ENCODE measurements at places on chromosomes 2 and 18.

- no peak for DNase-seq
These were observed 120.8 kb downstream of the RHBDD1 start for GRCh38 chr2:226956659-226957058.

DNA sequence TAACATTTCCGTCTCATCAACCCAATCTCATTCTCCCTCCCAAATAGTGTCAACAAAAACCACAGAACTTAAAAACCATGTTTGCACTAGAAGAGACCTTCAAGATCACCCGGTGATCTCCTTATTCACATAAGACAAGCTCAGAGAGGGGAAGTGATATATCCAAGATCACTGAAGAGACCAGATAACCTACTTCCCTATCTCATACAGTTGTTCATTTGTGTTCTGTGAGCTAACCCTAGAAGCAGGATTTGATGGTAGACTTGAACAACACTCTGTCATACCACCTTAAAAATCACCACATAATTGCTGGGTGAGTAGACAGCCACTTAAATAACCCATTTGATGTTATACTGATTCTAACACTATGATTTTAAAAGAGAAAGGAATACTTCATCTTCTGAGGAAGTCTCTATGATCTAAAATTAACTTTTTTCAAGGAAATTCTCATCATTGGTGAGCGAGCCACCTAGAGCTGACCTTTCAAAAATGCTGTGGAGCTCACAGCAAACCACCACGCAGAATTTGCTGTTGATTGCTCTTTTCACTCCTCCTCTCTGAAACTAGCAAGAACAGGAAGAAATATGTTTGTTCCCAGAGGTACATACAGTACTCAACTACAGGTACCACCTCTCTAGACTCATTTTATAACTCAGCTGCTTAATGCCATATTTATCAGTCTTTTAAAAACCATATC is 15.1 kb downstream of the AAK1 start:
- DNase-seq, result peak; percentile 66

- DNase-seq, result no peak
These were observed 74.2 kb upstream of the KLF7 start for GRCh38 chr2:207239754-207240494.

DNA sequence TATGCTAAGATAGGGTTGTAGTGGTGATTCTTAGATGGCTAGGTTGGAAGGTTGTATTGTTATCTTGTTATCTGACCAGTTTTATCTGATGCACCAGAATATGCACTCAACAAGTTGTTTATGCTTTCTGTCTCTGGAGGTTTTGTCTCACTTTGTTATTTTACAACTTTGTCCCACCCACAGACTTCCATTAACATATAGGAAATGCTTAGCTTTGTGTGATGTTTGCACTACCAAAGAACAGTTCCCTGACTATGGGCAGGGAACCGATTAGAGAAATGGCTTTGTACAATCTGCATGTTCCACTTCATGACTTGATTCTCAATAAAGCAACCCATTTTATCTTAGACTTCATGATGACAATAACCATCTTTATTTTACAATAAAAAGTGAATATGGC is 160.6 kb upstream of the CDH20 start:
- DNase-seq, result no peak

- DNase-seq, result no peak
These were observed 68.8 kb downstream of the GALNT13 start for GRCh38 chr2:153940511-153940910.

DNA sequence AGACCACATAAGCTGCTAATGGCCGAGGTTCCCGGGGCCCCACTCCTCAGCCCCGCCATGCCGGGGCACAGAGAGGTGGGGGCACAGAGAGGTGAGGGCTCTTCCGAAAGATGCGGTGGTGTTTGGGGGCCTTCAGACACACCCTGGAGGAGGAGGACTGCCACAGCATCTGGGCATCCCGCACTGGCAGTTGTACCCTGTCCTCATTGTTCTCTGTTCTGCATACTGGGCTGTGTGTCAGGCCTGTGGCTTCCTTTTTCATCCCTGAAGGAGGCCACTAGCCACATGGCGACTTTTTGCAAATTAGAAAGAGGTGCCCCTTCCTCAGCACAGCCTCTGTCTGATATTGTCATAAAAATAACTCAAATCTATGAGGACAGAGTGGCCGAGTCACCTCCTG is 150.1 kb downstream of the CTIF start:
- DNase-seq, result no peak

DNA sequence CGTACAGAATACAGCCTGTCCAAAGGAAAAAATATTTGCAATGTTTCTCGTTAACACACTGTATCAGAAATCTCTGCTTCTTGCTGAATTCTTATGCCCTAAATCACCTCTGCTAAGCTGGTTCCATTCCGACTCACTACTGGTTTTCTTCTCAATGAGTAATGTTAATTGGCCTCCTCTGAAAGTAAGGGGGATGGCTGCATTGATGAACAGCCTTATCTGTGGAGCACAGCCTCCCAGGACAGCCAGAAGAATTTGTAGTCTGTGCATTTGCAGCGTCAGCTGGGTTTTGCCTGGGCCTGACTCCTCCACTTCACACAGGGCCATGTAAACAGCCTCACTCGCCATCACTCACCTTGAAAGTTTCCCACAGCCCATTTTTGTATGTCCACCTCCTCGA is 127.7 kb downstream of the RNF152 start:
- no peak for DNase-seq

GRCh38 chr18:56112013-56112749 is 524.2 kb upstream of the TCF4 start:
- no peak for DNase-seq

DNA sequence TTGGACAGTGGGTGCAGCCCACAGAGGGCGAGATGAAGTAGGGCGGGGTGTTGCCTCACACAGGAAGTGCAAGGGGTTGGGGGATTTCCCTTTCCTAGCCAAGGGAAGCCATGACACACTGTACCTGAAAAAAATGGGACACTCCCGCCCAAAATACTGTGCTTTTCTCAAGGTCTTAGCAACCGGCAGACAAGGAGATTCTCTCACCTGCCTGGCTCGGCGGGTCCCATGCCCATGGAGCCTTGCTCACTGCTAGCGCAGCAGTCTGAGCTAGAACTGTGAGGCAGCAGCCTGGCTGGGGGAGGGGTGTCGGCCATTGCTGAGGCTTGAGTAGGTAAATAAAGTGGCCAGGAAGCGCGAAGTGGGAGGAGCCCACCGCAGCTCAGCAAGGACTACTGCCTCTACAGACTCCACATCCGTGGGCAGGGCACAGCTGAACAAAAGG is 244.7 kb downstream of the NBAS start:
- DNase-seq, result no peak

GRCh38 chr2:228409493-228409892 is 228.0 kb upstream of the SPHKAP start:
- no peak for DNase-seq

DNA sequence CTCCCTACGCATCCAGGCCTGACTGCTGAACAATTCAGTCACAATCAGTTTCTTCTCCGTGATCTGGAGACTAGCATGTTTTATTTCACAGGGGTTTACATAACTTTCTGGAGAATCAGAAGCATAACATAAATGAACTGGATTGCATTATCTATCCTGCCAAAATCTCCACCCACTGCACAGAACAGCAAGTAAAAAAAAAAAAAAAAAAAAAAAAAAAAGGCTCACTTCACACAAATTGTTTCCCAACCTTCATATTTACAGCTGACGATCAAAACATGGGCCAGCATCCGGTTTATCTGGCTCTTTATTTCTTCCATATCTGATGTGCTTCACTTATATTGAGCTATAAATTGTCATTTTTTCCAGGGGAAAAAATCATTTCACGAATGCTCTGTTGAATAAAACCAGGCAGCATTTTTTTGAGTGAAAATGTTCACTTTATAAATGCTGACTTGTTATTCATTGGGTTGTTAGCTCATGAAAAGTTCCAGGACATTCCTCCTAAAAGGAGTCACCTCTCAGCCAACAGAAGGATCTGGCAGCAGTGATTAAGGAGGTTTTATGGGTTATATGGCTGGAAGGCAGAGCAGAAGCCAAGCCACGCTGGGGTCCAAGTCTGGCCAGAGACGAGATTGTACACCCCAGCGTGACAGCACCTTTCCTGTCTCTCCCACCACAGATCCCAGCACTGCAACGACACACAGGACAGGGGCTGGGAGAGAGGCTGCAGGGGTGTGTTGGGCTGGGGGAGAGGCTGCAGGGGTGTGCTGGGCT is 51.2 kb upstream of the GLI2 start:
- DNase-seq, result no peak

- DNase-seq, result no peak
These were observed 180.9 kb upstream of the GALNT5 start for GRCh38 chr2:157076526-157077161.

GRCh38 chr2:73070643-73071359 is 711 bp downstream of the SFXN5 start:
- no peak for DNase-seq

DNA sequence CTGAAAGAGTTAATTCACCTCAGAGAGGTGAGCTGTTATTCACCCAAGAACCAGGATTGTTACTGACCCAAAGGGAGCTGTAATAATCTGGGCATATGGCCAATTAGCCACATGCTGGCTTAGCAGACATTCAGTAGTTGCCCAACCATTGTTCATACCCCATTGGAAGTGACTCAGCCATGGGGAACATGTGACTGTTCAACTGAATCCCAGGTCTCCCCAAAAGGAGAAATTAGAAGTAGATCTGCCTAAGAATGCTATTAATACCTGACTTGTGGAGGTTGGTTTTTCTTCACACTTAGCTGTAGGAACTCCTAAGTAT is 272.6 kb upstream of the UBE2E3 start:
- peak; percentile 84 for DNase-seq

GRCh38 chr18:74994502-74995418 is 214.2 kb downstream of the PTGR3 start:
- peak; percentile 61 for DNase-seq

GRCh38 chr2:219228911-219229304 is 528 bp downstream of the ATG9A start:
- no peak for DNase-seq

DNA sequence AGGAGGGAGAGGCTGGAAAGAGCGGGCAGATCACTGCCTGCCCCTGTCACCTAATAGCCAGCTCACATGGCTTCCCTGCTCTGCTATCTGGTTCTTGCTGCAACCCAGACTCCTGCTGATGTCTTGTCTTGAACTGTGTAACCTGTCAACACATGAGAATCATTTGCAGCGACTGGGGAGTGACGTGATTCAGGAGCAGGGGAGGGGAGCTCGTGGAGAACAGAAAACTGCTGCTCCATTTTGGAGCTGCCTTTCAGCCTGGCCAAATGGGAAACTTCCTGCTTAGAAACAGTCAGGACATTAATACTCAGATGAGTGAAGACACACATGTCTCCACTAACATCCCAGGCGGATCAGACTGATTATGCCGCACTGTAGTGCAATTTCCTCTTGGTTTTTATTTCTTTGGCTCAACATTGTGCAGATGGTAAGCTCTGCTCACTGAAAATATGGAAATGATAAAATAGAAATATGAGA is 38.1 kb downstream of the RPL37A start:
- DNase-seq, result no peak

DNA sequence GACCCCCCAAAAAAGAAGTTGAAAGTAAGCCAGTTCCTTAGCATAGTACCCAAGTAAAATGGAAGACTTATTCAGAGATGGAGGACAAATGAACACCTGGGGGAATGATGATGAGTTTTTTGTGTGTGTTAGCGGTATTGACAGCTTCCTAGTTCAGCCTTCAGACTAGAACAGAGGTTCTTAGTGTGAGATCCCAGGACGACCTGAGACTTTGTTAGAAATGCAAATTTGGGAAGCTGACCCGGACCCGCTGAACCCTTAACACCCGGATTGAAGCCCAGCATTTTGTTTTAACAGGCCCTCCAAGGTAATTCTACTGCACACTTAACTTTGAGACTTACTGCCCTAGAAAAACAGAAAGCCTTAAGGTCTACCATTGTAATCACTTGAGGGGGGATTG is 20.3 kb downstream of the SPOPL start:
- DNase-seq, result no peak

GRCh38 chr2:119616421-119616820 is 62.6 kb upstream of the TMEM177 start:
- no peak for DNase-seq

DNA sequence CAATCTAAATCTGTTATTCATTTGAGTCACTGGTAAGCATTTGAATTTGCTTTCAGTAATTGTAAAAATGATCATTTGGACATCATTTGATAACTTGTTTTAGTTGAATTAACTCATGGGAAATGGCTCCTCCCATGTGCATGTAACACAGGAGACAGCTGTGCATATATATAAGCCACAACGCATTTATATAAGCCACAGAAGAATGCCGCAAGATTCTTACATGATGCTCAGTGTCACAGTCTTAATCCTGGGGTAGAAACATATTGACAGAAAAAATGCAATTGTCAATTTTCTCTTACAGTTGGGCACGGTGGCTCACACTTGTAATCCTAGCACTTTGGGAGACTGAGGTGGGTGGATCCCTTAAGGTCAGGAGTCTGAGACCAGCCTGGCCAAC is 13.3 kb upstream of the IAH1 start:
- no peak for DNase-seq

DNA sequence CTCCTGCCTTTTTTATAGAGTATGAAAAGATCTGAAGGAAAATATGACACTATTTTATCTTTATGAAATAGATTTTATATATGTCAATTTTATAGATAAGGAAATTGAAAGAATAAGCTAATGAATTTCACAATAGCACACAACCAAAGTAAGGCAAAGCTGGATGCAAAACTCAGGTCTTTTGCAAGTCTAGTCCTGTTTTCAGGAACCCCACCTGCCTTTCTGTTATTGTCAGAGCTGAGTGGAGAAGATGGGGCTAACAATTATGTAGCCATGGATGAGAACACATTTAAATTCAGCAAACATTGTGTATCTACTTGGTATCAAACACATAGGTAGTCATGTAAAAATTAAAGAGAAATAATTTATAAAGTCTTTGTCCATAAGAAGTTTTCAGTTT is 161.5 kb upstream of the ZEB2 start:
- DNase-seq, result no peak

DNA sequence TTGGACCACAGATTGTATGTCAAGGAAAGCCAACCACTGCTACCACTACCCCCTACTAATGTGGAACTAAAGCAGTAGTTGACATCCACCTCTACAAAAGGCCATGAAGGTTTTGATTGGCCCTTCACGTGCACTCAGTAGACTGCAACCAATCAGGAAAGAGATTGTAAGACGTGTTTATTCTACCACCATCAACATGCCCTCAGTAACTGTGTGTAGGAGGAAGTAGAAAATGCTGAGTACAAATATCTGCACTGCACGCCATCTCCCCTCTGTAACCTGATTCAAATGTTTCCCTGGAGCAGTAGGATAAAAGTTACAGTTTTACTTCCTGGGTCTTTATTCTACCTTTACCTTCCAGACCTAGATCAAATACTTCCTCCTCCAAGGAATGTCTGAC is 2.9 kb upstream of the CASP10 start:
- no peak for DNase-seq
